ENCODE measurements at places on chromosomes 6 and 20.

DNA sequence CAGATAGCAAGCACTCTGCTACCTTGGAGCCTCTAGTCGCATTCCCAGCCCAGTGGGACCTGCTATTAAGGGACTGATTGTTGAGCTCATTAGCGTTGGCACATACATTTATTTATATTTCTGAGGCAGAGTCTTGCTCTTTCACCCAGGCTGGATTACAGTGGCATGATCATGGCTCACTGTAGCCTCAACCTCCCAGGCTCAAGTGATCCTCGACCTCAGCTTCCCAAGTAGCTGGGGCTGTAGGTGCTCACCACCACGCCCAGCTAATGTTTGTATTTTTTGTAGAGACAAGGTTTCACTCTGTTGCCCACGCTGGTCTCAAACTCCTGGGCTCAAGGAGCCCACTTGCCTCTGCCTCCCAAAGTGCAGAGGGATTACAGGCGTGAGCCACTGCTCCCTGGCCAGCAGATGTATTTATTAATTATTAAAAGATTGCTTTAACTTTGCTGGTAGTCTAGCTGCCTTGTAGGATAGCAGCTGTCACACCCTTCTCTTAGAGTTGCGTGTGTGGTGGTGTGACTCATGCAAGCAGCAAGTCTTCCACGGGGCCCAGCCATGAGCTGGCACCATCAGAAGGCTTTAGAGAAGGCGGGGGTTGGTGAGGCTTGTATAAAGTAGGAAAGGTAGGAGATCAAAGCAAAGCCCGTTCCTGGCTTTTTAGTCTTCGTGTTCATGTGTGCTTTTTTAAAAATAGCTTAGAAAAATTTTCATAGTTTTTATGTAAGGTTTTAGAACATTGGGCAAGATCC is 16.5 kb downstream of the ACTR5 start:
- no peak for DNase-seq

GRCh38 chr6:52210227-52210626 is 24.1 kb downstream of the IL17A start:
- no peak for DNase-seq

- no peak for DNase-seq
Observed at GRCh38 chr6:31383149-31383548, 20.2 kb upstream of the MICA start.

DNA sequence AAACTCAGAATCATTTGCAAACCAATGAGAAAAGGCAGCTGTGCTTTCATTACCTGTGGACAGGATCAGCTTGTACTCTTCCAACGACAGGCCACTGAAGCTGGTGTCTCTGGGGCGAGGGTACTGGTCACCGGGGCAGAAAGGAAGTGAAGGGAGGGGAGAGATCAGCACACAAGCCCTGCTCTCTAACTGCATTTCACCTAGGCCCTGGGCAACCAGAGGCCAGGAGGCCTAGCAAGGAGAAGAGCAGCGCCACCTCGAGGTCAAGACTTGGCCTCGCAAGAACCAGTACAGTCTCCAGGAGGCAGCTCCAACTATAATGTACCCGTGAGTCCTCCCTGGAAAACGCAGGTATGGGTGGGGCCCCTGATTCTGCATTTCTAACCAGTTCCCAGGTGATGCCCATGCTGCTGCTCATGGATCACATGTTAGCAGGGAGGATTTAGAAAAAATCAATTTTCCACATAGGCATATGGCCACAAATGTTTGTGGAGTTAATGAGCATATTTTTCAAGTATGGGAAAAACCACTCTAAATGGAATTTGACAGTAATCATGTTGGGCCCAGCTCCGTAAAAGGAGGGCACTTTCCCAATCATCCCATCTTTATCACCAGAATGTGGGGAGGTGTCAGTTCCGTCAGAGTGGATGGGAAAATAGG is 11.0 kb downstream of the UQCC2 start:
- peak; percentile 71 for DNase-seq

- no peak for DNase-seq
Observed at GRCh38 chr6:100281471-100281901, 183.2 kb downstream of the SIM1 start.

DNA sequence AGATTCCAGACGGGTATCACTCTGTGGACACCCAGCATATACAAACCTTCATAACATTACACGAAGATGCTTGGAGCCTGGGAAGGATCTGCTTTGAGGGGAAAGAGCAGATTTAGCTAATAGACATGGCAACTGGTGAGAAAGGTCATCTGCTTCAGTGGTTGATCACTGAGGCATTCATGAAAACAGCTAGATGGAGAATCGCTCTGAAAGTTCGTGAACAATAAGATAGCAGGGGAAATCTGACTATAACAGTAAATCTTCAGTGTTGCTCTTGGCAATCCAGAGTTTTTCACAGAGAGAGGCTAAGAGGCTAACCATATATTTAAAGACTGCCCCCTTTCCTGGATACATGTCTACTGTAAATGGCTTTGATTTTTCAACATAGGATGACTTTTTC is 245.3 kb downstream of the FARS2 start:
- DNase-seq: no peak

DNA sequence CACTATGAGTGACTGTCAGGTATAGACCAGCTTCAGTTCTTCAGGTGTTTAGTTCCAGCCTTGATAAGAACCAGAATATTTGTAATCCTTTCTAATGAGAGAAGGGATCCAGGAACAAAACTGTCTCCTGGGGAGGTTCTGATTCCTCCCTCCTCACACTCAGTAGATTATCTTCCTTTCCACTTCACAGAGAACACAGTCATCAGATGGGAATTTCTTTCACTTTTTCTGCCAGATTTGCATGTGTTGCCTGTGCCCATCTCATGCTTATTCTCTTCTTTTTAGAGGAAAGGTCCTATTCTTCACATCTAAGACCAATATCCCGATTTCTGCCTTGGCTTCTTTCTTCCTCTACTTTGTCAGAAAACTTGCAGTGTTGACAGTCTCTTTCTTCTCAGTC is 50.8 kb downstream of the CD109 start:
- no peak for DNase-seq

GRCh38 chr6:1712451-1712850 is 102.7 kb downstream of the FOXC1 start:
- DNase-seq: no peak

Data from left colon (tissue), 2 donors.